ENCODE measurements at places on chromosomes 2 and 18.
A peak's percentile ranks its signal among the peaks of the same experiment; 100 is the strongest.

- no peak for DNase-seq
Measured at GRCh38 chr2:209574515-209574914, 150.7 kb downstream of the MAP2 start.

GRCh38 chr2:23120161-23120560 is 264.8 kb upstream of the KLHL29 start:
- DNase-seq: no peak

DNA sequence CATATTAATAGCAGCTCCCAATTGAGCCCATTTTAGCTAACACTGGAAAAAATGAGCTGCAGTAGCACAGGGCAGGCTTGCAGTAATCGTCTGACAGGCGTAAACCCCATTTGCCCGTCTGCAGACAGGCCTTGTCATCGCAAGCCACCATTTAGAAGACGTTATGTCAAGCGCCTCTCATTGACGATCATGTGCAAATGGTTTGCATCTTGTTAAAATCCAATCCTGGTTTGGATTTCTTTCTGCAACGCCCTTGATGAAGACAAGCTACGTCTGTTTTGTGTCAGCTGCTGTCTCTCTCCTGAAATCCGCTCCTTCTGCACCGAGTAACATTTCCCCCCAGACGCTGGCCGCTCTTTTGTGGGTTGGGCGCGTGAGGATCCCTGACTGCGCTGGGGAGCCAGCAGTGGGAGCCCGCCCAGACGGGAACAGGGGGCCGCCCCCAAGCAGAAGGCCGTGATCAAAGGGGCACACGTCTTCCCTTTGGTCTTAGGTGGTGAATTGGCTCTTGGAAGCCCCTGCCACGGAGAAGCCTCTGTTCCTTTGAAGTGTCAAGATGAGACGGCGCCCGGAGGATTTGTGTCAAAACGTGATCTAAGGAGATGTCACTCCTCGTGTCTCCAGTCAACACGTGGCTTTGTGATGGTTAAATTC is 84.2 kb upstream of the GPC1 start:
- DNase-seq: no peak

DNA sequence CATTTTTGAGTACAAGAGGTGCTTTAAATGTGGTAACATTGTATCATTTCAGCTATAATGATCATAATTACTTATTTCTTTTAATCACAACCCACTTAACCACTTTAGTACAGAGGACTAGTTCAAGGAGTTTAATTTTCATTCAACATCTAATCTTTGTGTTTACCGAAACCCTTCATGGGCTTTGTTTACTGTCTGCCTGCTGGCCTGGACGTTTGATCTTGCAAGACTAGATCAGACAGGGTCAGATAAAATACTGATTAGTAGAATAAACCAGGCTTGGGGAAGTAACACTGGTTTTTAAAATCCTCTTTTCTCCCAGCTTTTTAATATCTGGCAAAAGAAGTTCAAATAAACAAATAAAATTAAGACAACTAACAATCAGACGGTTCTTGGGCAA is 93.6 kb downstream of the SATB2 start:
- DNase-seq: no peak

- DNase-seq: no peak
Measured at GRCh38 chr2:25416674-25417073, 74.9 kb upstream of the DNMT3A start.

GRCh38 chr2:128801576-128801975 is 482.9 kb upstream of the HS6ST1 start:
- DNase-seq: no peak

DNA sequence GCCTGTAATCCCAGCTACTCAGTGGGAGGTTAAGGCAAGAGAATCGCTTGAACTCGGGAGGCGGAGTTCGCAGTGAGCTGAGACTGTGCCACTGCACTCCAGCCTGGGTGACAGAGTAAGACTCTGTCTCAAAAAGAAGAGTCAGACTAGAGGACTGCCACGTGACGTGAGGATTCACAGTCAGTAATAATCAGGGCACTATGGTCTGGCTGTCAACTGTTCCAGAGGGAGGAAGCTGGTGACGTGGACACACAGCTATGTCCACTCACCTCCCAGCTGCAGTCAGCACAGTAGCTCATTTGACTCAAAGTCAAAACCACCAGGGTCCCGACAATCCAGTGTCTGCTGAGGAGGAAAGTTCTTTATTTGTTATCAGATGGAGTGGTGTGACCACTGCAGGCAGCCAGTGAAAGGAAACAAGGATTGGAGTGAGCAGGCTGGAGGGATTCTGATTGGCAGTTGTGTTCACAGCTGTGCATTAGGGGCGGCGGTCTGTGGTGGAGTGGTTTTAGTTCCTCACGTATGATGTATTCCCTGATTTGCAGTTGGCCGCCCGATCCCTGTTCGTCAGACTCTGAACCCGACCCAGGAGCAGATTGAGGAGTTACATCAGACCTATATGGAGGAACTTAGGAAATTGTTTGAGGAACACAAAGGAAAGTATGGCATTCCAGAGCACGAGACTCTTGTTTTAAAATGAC is 37.9 kb downstream of the MOGAT1 start:
- peak; percentile 95 for DNase-seq

DNA sequence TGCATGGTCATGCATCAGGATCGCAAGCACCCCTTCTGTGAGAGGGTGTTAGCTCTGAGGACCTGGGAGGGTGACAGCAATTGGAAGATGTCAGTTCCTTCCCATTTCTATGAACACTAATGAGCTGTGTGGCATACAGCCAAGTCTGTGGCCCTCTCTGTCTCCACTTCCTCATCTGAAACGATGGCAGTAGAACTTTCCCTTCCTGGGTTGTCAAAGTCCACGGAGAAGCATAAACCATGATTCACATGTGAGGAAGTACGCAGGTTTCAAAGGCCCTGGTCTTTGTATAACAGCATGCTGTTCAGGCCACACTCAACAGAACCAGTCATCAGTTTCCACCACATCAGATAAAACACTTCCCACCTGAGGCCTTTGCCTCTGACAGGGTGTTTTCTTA is 167.4 kb upstream of the RAB6C start:
- DNase-seq: peak; percentile 97

DNA sequence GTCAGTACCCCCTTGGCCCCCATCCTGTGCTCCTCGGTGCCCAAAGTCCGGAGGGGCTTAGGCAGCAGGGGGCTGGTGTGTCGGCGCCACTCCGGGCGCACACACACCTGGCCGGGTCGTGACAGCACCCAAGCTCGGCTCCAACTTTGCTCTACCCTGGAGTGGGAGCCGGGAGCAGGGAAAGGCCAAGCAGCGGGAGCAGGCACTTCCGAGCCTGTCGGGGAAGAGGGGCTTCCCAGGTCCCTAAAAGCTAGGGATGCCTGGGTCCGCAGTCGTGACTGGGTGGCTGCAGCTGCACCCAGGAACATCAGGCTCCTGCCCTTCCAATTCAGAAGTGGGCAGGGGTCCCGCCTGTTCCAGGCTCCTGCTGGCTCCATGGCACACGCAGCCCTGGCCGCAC is 48.4 kb downstream of the PAPOLG start:
- DNase-seq: no peak

GRCh38 chr2:54204476-54204875 is 51.6 kb downstream of the TSPYL6 start:
- no peak for DNase-seq

- DNase-seq: no peak
Measured at GRCh38 chr2:204505488-204505887, 39.8 kb upstream of the PARD3B start.

DNA sequence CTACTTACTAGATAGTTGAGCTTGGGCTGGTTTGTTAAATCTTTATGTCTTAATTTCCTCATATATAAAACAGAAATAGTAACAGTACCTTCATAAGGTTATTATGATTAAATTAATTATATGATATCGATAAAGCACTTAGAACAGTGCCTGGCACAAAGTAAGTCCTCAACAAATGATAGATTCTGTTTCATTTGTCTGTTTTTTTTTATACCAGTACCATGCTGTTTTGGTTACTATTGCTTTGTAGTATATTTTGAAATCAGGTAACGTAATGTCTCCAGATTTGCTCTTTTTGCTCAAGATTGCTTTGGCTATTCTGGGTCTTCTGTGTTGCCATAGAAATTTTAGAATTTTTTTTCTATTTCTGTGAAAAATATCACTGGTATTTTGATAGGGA is 66.3 kb downstream of the DYM start:
- no peak for DNase-seq

GRCh38 chr2:189426886-189427285 is 14.4 kb upstream of the WDR75 start:
- no peak for DNase-seq

- no peak for DNase-seq
Measured at GRCh38 chr2:56217106-56217505, 33.3 kb downstream of the CCDC85A start.

DNA sequence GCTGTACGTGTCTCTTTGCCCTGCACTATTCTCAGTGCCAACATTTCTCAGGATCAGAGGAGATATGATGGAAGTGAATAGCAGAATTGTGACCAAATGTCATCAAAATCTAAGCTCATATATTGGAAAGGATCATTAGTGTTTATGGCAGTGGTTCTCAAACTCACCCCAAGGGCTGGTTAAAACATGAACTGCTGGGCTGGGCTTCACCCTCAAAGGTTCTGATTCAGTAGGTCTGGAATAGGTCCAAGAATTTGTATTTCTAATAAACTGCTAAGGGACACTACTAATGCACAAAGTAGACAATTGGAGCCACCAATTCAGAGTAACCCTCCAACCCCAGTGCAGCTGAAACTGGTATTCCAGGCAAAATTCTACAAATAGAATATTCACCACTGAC is 317.9 kb upstream of the UBE2E3 start:
- no peak for DNase-seq

DNA sequence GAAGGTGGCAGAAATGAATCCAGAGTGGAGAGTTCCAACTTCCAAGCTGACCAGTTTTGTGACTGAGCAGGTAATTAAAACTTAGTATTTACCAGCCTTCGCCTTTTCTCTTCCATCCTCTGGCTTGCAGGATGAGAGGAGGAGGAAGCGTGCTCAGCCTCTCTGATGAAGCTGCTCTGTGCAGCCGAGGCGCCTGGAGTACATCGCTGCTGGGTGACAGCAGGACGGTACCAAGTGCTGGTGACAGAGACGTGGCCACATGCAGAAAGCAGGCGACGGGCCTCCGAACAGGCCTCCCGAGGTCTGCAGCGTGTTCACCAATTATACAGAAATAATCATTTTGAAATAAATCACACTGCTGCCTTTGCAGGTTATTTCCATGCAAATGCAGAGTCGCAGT is 95.0 kb downstream of the MBP start:
- DNase-seq: no peak

GRCh38 chr18:35466815-35467623 is 30.7 kb downstream of the INO80C start:
- DNase-seq: no peak

DNA sequence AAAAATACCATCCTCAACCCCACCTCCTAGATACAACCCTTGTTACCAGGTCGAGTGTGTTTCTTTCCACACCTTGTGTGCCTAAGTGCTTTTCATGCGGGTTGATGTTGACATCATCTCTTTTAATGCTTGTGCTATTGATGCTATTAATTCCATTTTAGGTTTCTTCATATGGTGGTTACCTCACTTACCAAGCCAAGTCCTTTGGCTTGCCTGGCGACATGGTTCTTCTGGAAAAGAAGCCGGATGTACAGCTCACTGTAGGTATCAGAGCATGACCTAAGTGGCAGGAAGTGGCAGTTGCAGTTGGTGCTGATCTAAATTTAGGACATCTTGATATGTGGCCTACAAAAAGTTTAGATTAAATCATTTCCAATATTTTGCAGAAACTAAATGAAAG is 149.9 kb upstream of the TTC39C start:
- DNase-seq: peak; percentile 12

- no peak for DNase-seq
Measured at GRCh38 chr2:220847006-220847405, 725.1 kb downstream of the EPHA4 start.

GRCh38 chr18:11553098-11553940 is 56.1 kb upstream of the SLC35G4 start:
- DNase-seq: peak; percentile 48

DNA sequence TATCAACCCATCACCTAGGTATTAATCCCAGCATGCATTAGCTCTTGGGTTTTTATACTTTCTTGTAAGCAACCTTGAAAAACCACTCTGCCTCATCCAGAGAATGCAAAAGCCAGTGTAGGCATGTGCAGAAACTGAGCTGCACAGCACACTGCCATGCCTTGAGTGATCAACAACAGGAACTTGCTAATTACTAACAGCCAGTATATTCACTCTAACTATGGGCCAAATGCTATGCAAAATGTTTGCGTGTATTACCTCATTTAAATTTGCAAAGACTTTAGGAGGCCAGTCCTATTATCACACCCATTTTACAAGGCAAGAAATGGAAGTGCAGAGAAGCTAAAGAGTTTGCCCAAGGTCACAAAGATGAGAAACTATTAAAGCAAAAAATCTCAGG is 169.8 kb downstream of the PID1 start:
- no peak for DNase-seq

DNA sequence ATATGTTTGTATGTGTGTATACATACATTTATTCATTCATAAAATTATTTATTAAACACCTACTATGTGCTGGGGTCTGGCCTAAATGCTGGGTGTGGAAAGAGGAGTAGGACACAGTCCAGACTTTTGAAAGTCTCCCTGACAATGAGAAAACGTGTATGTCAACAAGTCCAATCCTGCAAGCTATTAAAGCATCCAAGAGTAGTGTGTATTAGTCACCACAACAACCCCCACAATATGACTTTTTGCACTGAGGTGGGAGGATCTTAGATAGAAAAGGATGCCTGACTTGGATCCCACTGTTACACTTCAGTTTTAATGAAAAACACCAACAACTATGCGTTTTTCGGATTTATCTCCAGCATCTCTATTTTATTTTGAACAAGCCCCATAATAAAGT is 446.4 kb downstream of the EPHA4 start:
- DNase-seq: no peak

DNA sequence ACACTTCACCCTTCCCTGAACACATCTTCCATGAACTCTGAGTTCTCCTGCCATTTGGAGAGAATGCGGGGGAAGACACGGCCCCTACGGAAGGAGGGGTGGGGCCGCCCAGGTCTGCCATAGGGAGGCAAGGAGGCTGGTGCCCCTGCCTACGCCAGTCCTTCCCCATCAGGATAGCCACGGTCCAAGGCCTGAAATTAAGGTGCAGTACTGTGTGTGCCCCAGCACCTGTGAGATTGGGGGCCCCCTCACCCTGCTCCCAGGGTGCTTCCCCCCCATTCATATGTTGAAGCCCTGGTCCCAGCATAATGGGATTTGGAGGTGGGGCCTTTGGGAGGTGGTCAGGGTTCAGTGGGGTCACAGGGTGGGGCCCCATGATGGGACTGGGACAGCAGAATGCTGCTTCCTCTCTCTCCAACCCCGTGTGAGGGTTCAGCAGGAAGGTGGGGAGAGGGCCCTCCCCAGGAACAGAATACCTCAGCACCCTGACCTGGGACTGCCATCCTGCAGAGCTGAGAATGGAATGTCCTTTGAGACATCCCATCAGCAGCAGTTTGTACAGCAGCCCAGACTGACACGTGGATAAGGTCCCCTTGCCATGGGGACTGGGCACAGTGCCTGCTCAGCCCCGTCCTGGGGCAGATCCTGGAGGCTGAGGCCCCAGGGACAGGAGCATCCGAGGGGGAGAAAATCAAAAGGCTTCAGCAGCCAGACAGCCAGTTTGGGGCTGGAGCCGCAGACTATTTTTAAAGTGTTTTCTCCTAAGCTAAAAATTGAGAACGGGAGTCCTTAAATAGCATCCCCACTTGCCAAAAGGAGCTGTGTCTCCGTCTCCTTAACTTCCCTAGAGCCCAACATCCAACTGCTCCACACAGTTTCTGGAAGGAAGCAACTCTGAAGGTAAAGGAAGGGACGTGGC is 105.1 kb downstream of the NDUFA10 start:
- no peak for DNase-seq

- DNase-seq: no peak
Measured at GRCh38 chr2:38374984-38375383, 2.1 kb downstream of the ATL2 start.

All from suppressor macrophage treated with lipopolysaccharide for 1 hour (primary cell).